ENCODE measurements at places on chromosomes 13 and 19.
A peak's percentile ranks its signal among the peaks of the same experiment; 100 is the strongest.

GRCh38 chr13:34153428-34154180 is 335.7 kb downstream of the RFC3 start:
- no peak for DNase-seq

DNA sequence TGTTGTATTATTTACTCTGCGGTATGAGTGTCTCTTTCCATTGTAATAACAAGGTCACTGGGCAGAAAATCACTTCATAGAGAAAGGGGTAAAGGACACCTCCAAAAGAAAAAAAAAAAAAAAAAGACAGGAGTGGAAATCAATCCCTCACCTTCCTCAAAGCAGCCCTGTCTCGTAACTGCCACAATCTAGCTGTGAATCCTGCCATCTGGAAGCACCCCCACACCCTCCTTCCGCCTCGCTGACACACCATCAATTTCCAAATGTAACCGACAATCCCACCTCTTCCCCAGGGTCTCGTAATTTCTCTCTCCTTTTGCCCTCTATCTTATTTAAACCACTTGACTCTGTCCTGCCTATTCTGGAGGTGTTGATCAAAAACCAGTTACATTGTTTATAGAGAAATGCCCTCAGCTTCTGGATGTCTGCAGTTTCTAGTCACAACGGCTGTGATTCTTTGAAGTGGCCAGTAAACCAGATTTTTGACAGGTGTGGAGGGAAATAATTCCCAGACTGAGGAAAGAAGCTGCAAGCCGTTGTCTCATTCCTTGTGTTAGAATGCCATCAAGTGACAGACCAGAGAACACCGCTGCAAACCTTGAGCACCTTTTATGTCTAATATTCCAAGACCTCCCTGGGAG is 9.1 kb upstream of the POP4 start:
- DNase-seq = no peak

DNA sequence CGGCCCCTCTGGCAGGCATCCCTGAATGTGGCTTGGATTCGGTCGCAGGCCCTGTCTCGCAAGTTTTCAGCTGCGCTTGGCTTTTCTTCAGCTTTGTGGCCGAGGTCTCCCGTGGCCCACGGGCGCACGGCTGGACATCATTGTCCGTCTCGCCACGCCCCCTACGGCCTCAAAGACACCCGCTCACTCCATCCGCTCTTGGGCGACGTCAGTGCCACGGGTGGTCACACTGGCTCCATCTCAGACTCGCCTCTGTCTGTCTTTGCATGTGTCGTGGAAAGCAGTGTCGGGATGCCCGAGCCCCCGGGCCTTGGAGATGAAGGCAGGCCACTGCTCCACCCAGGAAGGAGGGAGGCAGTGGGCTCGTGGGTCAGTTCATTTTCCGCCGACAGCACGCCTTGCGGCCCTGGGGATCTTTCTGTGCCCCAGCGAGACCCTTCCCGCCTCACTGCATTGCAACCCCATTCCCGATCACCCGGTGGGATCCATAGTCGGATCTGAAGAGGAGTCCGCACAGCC is 51.0 kb downstream of the ZNF146 start:
- no peak for DNase-seq

DNA sequence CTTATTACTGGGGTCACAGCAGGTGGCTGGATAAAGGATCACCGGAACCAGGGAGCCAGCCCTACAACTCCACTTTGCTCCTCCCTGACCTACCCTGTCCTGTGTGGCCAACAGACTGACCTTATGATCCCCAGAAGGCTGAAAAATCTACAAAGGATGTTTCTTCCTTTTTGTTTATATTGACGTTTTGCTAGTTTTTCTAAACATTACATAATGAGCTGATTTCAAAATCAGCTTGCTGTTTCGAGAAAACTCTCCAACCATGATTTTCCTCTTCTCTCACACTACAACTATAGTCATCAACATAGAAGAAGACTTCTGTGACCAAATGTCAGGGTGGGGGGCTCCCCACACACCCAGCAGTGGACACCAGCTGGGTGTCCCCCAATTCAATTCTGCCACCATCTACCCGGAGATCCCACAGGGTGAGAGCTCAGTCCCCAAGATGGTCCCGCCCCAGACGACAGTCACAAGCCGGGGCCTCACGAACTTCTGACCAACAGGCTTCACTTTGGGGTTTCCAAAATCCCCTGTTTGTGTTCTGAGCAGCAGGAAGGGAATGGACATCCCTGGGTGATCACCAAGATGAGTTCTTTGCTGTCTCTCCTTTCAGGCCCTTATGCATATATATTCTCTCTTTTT is 35.0 kb downstream of the ZNF536 start:
- no peak for DNase-seq

DNA sequence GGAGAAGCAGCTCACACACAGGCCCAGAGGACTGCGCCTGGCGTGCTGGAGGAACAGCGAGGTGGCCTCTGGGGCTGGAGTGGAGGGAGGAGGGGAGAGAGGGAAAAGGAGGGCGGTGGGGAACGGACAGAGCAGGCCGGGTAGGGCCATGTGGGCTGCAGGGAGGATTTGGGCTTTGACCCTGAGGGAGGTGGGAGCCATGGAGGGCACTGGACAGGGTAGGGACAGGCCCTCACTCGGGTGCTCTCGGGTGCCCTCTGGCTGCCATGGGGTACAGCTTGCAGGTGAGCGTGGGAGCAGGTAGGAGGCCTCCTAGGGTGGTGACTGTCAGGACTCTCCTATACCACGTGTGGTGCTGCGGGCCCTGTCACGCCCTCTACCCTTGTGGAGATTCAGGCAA is 22.8 kb downstream of the PLIN4 start:
- DNase-seq = no peak

DNA sequence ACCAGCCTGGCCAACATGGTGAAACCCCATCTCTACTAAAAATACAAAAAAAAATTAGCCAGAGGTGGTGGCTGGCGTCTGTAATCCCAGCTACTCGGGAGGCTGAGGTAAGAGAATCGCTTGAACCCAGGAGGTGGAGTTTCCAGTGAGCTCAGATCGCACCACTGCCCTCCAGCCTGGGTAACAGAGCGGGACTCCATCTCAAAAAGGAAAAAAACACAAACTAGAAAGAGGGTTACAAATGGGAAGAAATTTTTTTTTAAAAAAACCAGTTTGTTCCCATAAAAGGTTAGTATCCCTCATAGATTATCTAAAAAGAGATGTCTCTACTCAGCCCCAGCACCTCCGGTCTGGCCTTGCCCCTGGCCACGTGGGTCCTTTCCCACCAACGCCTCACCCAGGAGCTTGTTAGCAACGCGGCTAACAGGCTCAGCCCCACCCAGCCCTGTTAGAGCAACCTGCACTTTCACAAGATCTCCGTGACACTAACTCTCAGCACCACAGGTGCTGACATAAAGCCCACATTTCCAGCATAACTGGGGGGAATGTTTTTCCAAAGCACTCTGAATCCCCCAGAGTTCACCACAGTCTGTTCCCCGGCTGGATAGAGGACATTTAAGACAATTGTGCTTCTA is 4.3 kb downstream of the DMKN start:
- peak; percentile 58 for DNase-seq

GRCh38 chr13:97313551-97314260 is 91.6 kb downstream of the MBNL2 start:
- DNase-seq = no peak

DNA sequence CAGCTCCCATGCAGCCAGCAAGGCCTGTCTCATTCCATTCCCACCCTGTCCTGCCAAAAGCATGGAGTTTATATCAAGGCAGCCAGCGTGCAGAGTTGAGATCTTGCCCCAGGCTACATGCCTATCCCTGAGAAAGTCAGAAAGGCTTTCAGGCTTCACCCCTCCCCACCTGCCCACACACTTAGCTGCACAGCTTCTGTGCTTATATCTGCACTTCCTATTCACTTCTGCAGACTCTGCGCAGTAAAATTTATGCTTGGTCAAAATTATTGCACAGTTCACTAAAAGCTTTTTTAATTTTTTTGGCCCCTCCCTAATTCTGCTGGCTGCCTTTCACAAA is 12.5 kb upstream of the ZNF675 start:
- no peak for DNase-seq

DNA sequence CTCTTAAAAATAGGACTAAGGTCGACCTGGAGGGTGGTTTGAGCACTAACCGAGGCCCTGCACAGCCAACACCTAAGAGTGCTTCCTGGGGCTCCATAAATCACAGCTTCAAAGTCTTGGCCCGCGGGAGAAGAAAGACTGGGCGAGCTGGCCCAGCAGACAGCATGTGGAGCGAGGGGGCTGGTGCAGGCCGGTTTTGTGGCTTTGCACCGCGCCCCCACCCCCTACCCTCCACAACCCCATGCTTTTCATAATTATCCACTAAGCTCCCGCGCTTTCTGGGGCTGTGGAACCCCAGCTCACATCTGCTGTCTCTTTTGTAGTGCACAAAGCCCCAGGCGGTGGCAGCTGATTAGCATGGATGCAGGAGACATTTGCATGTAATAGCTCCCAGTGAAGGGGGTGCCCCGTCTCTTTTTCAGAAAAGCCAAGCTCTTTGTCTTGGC is 17.1 kb downstream of the CARM1 start:
- DNase-seq = no peak

DNA sequence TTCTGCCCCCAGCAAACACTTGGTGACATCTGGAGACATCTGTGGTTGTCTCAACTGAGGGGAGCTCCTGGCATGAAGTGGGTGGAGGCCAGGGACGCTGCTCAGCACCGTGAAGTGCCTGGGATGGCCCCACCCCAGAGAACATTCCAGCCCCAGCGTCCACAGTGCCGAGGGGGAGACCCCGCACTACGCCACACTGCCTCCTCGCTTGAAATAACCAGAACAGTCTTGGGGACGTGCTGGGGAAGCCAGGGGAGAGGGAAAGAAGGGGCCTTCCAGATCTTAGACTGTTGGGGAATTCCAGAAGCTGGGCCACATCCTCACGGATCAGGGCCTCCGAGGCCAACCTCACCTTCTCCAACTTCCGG is 4.2 kb downstream of the DPP9 start:
- DNase-seq = no peak

GRCh38 chr19:37973666-37974065 is 66.7 kb downstream of the SIPA1L3 start:
- DNase-seq = no peak

- DNase-seq = no peak
Measured at GRCh38 chr19:19422156-19422555, 16.7 kb downstream of the GATAD2A start.

DNA sequence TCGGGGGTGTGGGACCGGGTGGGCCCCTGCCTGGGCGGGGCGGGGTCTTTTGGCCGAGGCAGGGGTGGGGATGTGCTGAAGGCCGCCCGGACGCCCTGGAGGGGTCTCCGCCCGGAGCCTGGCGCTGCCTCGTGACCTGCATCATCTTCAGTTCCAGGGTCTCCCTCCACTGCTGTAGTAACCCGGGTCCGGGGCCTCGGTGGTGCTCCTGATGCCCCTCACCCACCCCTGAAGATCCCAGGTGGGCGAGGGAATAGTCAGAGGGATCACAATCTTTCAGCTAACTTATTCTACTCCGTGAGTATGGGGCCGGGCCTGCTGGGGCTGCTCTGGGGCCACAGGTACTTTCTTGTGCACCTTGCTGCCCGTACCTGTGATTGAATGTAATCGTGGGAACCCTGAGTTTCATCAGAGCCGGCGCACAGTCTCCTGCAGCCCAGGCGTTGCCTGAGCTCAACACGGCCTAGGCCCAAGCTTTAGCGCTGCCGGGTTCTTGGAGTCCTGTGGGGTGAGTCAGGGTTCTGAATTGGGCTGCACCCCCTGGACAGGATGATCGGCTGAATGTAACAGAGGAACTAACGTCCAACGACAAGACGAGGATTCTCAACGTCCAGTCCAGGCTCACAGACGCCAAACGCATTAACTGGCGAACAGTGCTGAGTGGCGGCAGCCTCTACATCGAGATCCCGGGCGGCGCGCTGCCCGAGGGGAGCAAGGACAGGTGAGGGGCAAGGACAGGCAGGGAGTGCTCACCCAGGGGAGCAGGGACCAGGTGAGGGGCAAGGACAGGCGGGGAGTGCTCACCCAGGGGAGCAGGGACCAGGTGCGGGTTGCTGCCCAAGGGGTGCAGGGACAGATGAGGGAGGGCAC is 10.5 kb downstream of the PEAK3 start:
- no peak for DNase-seq

DNA sequence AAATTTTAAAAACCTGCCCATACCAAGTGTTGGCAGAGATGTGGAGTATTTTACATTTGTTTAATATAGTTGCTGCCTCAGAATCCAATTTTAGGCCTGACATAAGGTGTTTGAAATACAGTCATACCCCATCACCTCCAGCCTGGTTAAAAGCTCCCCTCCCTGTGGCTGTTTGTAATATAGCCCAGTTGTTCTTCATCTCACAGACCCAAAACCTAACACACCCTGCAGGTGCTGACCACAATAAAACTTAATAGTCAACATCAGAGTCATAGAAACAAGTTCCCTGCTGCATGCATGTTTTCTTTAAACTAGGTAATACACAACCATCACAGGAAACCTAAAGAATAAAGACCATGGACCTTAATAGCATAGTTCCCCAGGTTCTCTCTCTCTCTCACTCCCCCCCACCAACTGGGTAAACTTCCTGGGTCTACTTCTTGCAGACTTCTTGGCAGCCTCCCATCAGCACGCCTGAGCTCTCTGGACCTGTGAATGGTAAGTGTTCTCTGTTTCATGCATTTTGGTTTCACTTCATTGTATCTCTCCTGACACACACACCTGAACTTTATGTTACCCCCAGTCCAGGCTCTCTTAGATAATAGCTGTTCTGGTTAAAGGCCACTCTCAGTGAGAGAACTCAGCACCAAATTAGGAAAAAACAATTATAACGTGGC is 1369.9 kb downstream of the EFNB2 start:
- DNase-seq = no peak

DNA sequence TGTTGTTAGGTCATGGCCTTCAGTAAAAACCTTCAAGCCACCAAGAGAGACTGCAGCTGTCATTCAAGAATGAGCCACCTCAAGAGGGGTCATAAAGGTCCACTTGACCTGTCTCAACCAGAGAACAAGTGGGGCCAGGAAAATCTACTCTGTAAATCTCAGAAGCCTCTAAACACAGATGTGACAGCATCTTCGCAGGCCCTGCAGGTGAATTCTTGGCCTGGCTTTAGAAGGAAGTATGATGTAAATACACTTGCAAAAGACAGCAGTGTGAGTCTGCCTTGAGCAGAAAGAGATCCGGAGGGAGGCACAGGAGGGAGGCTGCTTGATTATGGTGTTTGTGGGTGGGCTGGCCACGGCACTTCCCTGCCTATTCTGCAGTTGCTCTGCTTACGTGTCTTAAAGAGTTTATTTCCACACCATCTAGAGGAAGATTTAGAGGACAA is 1082.9 kb downstream of the UQCRFS1 start:
- no peak for DNase-seq

DNA sequence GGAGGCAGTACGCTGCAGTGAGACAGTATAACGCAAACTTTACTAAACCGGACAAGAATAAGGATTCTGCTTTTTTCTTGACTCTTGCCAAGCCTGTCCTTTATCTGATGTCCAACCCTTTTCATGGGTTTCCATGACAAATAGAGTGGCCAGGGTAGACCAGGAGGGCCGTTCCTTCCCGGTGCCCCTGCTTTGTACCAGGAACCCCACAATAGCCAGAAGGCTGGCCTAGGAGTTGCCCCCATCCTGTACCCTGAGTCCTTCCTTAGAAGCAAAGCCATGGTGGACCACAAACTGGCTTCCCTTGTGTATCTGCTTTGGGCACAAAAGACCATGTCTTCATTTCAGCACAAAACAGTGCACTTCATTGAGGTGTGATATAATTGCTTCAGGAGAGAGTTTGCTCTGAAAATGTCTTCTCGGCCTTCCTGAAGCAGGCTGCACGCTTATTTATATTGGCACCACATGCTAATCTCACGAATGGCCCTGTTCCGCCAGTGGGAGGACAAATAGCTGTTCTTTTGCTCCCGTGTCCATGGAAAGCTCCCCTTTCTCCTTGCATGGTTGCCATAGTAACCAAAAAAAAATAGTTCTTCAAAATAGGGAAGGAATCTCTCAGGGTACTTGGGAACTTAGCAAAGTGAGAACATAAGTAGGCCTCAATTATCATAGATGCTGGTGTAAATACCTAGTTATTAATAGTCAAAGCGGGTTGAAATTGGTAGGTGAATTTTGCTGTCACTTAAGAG is 222.1 kb downstream of the ZIC5 start:
- DNase-seq = no peak
